ENCODE measurements at places on chromosomes 5 and 9. TPM values are rescaled to one million over a fixed set of nuclear protein-coding genes. Genes with fewer than 3 reads are reported as not detected.

Gene CYLC2
- polyA plus RNA-seq = not detected

Gene BSPRY
- polyA plus RNA-seq = 0.52 TPM

DNA sequence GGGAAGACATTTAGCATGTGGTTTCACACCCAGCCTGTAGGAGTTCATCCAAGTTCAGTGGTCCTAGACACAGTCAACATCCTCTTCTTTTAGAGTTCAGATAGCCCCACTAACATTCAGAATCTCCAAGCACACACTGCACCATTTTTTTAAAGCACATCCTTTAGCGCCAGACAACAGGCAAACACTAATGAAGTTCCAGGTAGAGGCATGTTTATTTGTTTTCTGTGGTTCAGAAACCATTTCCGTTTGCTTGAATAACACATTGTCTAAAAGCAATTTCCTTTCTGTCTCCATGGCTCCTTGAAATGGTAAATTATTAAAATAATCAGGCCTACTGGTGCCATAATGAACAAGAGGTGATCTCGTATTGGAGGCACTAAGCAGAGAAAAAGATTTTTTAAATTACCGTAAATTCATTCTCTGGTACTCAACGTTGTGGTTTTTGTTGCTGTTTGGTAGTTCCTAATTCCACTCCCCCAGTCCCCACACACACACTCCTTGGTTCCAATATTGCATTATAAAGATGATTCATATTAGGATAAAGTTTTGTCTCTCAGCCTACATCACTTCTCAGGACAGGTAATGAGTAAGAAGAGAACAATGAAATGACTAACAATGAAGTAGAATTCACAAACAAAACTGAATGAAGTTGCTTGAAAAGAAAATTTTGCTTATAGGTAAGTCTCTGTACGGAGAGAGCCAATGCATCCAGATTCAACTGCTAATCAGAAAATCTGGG lies 153.1 kb downstream of the PCSK1 start:
- no peak for DNase-seq

- no peak for DNase-seq
Observed at GRCh38 chr5:179267071-179267670, 78.1 kb downstream of the ADAMTS2 start.

- no peak for DNase-seq
Observed at GRCh38 chr9:133353548-133353947, 2.7 kb downstream of the SURF1 start.

All from hindlimb muscle (tissue), 1 donor.